ENCODE measurements at places on chromosomes 2 and 18.

DNA sequence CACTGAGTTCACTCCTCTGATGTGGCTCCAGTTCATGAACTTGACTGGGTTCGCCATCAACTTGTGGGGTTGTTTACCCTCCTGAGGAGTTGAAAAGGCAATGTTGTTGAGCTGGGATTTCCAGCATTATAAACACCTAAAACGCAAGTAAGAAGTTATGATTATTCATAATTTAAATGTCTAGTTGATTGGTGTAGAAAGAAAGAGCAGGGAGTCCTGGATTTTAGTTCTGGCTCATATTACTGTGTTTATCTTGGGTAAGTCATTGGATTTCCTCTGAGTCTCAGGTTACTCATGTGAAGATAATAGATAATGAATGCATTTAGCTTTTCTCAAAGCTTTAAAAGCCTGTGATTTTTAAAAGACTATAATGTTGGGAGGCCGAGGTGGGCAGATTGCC lies 438.0 kb upstream of the CDH20 start:
- H3K4me3 ChIP-seq: no peak overlapping the region
- no peaks in the 10 kb centered on the region for H3K27me3 ChIP-seq
- H3K4me1 ChIP-seq: no peaks in the 10 kb centered on the region

DNA sequence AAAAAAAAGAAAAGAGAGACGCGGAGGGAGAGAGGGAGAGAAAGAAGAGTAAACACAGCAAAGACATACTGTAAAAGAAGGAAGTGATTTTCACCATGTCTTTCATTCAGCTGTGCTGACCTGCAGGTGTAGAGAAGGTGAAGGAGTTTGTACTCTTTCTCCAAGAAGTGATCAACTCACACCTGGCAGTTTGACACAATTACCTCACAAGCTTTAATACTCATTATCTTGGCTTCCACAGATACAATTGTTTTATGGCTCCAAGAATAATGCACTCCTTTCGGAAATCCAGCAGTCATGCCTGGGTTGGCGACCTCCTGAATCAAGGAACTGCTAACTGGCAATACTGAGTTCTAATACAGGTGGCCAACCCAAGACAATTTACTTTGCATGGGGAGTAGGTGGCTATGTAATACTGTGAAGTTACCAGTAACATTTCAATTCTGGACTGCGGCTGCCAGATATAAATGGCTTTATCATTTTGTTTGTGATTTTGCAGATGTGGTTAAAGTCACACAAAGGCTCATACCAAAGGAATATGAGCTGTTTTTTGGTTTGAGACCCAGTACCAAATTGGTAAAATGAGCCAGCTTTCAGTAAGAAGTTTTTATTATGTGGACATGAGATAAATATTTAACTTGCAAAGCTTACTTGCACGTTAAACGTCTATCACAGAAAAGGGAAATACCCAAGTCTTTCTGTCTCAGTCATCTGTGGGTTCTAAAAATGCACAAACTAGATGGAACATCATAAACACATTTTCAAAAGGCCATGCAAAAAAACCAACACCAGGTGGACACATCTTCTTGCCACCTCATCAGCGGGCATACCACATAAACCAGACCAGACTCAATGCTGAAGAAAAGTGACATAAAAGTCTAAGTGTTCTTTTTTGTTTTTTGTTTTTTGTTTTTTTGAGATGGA lies 69.3 kb downstream of the NCKAP5 start:
- H3K4me3 ChIP-seq: peak overlapping the region; percentile 38
- peaks cover 52% of the 10 kb centered on the region for H3K4me1 ChIP-seq
- peak overlapping the region; percentile 92 for H3K27ac ChIP-seq
- H3K36me3 ChIP-seq: no peaks in the 10 kb centered on the region
- H3K27me3 ChIP-seq: no peaks in the 10 kb centered on the region

DNA sequence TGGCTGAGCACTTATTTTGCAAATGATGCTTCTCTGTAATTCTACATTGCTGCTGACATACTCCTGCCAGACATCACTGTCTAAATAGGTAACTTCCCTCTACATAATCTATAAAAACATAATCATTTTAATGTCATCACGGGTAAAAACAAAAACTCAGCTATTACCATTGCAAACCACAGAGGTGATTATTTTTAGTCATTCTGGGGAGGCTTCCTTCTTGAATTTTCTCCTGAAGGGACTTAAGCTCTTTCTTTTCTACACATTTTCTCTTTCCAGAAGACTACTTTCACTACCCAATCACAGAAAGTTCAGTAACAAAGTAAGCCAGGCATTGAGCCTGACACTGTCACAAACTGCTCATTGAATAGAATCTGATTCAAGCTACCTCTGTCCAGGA lies 40.4 kb upstream of the NFU1 start:
- peaks cover 18% of the 10 kb centered on the region for H3K4me1 ChIP-seq
- DNase-seq: peak; percentile 23
- H3K4me3 ChIP-seq: no peak overlapping the region
- H3K36me3 ChIP-seq: no peaks in the 10 kb centered on the region
- H3K27ac ChIP-seq: no peak overlapping the region

- H3K4me1 ChIP-seq: no peaks in the 10 kb centered on the region
- H3K27me3 ChIP-seq: no peaks in the 10 kb centered on the region
- H3K4me3 ChIP-seq: no peak overlapping the region
- no peak for DNase-seq
- no peak overlapping the region for H3K27ac ChIP-seq
- no peaks in the 10 kb centered on the region for H3K36me3 ChIP-seq
Measured at GRCh38 chr2:218444692-218445357, 25.9 kb downstream of the VIL1 start.

Measured in MM.1S (cell line).